ENCODE measurements at places on chromosomes 6 and 20. TPM values are rescaled to one million over a fixed set of nuclear protein-coding genes. Genes with fewer than 3 reads are reported as not detected.

The TCF21 gene
- not detected for total RNA-seq

The IER3 gene
- total RNA-seq, result 128 TPM

The APCDD1L gene
- not detected for total RNA-seq

The THEMIS gene
- total RNA-seq, result 3.8 TPM

The CRISP3 gene
- not detected for total RNA-seq

The HIVEP1 gene
- 28.3 TPM for total RNA-seq

The MTFR2 gene
- total RNA-seq, result 26.1 TPM

The THBD gene
- total RNA-seq, result 0.33 TPM
